Left colon (tissue), 2 donors: ENCODE measurements at places on chromosomes 2 and 18.

GRCh38 chr2:3451926-3452671 lies 67.2 kb downstream of the ADI1 start:
- DNase-seq, result no peak

- peak; percentile 20 for DNase-seq
These were observed 24.4 kb upstream of the RAB31 start for GRCh38 chr18:9683418-9684396.

DNA sequence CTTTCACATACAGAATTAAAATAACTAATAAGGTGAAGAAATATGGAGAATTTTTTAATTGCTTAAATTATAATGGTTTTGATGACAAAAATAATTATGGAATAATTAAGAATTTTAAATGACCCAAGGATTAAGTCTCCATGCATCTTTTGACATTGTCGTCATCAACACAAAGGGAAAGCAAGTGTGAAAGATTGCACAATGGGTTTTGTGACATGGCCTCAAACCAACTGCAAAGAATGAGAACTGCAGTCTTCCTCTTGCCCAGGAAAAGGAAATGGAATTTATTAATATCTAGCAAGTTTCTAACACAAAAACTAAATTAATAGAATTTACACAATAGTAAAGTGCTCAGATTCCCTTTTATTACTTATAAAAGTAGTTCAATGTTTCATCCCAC lies 329.1 kb upstream of the PKDCC start:
- DNase-seq, result no peak

DNA sequence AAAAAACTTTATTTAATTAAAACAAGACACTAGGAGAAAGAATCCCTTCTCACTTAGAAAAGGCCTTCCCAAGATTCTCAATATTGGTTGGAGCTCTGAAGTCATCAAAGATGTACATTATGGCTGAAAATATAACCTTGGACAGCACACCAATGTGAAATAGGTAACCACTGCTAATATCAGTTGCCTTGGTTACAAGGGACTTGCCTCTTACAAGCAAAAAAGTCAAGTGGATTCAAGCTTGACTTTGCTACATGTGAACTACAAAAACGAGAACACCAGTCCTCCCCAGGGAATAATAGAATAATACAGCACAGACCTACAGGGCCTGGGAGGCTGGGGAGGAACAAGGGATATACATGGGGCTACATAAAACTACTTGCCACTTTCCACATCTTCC lies 46.1 kb downstream of the NABP1 start:
- DNase-seq, result no peak

- DNase-seq, result no peak
These were observed 575.4 kb downstream of the ARHGAP15 start for GRCh38 chr2:143704451-143705106.

- peak; percentile 52 for DNase-seq
These were observed 24.9 kb downstream of the ASAP2 start for GRCh38 chr2:9231291-9232165.

GRCh38 chr2:23621616-23622015 lies 236.6 kb downstream of the KLHL29 start:
- no peak for DNase-seq

DNA sequence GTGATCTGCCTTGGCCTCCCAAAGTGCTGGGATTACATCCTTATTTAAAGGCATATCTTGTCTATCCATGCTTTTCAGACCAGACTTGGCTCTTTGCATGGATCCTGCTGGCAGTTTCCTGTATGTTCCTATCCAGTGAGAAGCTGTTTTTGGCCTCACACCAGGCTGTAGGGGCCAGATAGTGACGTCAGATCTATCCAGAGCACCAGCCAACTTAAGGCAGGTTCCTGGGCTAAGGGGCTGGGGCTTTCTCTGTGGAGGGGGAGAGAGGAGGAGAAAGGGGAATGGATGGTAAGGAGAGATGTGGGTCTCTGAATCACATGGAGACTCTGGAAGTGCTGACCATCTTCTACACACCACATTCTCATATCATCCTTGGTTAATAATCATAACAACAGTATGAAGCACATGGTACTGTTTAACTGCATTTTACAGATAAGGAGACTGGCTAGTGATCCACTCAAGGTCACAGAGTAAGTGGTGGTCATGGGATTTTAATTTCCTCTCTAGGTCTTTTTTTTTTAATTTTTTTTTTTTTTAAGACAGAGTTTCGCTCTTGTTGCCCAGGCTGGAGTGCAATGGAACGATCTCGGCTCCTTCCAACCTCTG lies 2.0 kb upstream of the FAM117B start:
- no peak for DNase-seq

DNA sequence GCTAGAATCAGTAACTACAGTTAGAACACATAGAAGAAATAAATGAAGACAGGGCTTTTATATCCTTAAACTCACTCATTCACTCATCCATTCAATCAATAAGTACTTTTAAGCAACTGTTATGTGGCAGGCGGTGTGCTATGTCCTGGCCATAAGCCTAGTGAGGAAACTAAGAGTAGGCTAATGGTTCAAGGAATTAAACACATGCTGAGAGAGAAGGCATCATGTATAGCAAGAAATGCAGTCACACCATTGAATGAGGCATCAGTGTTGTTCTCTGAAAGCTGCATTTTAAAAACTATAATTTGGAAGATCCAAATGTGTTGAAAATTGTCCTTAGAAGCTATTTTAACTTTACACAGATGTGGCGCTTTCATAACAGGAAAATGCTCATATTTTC lies 86.5 kb upstream of the DTNA start:
- DNase-seq, result no peak

DNA sequence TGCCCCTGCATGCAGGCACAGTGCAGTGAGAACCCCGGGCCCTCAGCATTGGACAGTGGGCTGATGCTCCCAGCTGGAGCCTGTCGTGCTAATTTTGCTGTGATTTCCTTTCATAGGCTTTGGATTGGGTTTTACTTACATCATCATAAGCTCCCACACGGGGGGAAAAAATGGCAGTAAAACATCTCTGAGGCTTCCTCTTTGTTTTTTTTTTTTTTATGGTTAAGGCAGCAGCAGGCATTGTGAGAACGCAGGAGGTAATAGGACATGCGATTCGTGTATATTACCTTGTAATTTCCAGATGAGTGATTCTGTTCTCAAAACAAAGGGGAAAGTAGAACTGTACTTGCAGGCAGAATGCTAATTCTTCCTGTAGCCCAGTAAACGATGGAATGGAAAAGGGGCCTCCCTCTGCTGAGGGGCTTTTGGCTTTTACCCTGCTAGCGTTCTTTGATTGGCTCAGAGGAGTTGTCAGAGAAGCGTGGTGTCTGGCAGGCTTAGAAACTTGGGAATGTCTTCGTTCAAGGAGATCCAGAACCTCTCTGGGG lies 89.7 kb downstream of the NPAS2 start:
- DNase-seq, result no peak

DNA sequence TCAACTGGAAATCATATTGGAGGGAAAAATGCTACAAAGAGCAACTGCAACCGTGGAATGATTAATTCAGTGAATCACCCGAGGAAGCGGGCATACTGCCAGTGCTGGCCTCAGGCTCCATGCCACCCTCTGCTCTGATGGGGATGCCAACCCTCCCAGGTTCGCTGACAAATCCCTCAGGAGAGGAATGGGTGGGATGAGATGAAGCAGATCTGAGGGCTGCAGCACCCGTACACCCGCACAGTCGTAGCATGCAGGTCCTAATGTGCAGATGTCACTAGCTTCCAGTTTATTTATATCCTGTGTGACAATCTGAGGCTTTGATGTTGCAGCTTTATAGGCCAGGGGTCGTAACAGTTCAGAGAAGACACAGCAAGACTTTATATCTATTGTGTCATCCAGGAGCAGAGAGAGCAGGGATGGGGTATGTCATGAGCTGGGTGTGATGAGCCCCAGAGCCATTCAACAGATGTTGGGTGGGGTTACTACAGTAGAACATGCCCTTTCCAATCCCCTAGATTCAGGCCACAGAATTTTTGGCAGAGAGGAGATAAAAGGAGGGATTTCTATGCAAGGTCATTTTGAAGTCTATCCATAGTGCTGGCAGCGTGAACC lies 44.6 kb downstream of the DPP4 start:
- DNase-seq, result no peak

GRCh38 chr2:218235017-218235416 lies 18.0 kb downstream of the ARPC2 start:
- DNase-seq, result no peak

DNA sequence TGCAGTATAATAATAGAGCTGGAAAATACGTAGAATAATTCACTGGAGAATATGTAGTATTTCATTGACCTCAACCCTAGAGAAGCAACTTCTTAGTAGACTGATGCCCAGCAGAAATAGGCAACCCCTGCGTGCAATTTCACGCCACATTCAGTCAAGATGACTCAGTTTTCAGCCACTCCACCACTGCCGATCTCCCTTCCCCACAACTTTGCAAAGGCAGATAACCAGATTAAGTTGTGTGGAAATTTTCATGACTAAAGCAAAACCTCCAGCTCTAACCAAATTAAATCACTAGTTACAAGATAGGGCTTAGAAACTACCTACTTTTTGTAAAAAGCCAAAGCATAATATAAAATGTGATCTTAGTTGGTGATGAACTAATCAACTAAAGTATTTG lies 63.3 kb upstream of the STK17B start:
- DNase-seq, result no peak

- DNase-seq, result no peak
These were observed 53.5 kb downstream of the DGKD start for GRCh38 chr2:233407771-233408181.

DNA sequence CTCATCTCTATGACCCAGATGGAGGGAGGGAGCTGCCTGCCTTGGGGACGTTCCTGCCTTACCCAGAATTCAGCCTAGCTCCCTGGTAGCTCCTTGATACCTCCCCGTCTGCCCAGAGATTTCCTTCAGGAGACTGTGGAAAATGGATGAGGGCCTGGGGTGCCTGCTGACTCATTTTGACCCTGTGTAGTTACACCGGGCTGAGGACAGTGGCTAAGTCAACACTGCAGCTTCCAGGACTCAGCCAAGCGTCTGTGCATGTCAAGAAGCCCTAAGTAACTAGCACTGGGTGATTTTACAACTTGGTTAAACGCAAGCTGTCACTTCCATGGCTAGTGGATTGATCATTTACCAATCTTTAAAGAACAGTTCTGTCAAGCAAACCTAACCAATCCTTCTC lies 23.3 kb upstream of the EPAS1 start:
- DNase-seq, result no peak

GRCh38 chr2:18703555-18703954 lies 114.2 kb upstream of the NT5C1B start:
- DNase-seq, result no peak

DNA sequence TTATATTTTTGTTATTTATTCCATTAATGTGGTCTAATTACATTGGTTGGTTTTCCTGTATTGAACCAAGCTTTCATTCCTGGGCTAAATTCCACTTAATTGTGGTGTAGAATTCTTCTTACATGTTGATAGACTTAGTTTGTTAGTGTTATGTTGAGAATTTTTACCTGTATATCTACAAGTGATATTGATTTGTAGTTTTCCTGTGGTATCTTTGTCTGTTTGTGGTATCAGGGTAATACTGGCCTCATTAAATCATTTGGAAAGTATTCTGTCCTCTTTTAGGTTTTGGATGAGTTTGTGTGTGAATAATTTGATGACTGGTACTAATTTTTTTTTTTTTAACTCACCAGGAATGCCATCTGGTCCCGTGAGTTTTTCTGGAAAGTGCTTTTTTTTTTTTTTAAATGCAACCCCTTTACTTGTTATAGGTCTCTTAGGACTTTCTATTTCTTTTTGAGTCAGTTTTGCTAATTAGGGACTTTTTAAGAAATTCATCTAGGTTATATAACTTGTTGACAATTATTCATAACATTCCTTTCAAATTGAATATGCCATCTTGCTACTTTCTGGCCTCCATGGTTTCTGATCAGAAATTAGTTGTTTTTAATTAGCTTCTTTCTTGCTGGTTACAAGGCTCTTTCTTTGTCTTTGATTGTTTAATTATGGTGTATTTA lies 232.8 kb downstream of the CCDC85A start:
- DNase-seq, result no peak

DNA sequence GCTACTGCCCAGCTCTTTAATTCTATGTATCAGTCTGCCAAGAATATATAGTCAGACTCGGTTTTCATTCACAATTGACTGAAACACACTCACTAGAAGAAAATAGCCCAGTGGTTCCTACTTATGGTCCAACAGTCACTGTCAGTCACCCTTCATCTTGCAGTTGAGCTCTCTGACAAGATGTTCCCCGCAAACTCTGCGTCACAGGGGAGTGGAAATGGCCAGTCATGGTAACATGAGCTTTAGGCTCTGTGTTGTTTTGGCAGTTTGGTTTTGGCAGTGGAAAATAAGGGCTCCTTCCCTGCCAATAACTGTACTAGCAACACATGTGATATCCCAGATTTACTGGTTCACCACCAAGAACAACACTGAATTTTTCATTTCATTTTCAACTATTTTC lies 122.5 kb downstream of the PRPF40A start:
- DNase-seq, result no peak

DNA sequence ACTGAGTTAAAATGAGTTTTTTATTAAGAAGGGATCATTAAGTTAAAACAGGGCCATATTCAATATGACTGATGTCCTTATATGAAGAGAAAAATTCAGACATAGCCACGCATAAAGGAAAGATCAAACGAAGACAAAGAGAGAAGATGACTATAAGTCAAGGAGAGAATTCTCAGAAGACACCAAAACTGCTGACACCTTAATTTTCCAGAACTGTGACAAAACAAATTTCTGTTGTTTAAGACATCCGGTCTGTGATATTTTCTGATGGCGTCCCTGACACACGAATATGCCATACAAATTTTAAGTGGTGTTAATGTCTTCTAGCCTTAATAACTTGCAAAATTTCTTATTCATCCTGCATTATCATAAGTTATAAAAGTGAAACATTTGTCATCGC lies 1325.2 kb upstream of the DDX18 start:
- DNase-seq, result no peak

DNA sequence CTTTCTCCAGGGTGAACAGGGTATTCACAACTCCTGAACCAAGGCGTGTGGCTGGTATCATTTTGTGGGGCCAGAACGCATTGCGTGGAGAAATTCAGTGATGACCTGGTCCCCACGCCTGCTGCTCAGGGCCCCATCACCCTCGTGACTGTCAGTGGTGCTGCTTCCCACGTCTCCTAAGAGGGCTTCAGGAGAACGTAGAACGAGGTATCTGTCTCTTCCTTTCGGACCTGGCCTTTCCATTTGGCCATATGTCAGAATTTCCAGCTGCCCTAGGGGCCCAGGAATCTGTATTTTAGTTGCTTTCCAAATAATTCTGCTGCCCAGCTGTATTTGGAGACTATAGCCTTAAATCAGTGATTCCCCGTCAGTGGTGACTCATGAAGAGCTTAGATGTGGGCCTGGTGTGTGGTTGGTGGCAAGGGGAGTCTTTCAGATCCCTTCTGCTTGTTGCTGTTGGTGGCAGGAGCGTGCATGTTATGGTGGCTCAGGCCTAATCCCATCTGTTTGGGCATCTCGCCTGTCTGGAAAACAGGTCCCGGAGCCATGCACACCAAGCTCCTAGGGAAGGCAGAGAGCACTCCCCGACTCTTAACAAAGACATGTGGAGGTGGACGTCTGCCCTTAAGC lies 56.4 kb downstream of the NPAS2 start:
- no peak for DNase-seq

- DNase-seq, result no peak
These were observed 118.0 kb downstream of the PLB1 start for GRCh38 chr2:28613633-28614501.
